KBM-7 (cell line): ENCODE measurements at places on chromosomes 4 and X.

DNA sequence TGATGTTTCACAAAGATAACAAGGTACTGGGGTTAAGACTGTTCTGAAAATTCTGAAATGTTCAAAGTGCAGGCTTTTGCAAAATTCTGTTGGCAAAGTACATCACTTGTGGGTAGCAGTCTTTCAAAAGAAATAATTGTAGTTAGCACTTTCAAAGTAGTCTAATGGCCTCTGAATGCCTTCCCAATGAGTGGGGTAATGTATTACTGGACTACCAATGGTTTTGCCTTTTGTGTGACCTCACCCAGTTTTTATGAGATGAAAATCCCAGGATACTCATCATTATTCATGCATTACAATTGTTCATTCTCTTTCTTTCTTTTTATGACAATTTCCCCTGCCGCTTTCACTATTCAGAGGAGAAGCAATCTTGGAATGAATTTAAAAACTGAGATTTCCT is 686.1 kb downstream of the GLUD2 start:
- DNase-seq = no peak

- DNase-seq = no peak
Observed at GRCh38 chrX:104315555-104315954, 60.8 kb upstream of the ESX1 start.

DNA sequence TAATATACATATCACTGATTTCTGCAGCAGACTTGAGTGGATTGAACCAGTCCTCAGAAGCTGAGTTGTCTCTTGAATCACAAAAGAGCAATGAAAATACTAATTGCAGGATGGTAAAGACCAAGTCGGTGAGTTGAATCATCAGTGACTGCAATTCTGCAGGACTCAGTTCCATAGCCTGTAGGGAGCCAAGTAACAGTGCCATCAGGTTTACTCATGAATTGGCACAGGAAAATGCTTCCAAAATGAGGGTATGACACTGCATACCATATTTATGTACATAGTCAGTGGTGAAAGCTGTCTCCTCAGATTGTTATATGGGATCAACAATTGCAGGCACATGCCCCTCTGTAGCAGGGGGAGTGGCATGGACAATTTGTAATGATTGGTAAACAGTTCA is 192.8 kb downstream of the CCNG2 start:
- no peak for DNase-seq

DNA sequence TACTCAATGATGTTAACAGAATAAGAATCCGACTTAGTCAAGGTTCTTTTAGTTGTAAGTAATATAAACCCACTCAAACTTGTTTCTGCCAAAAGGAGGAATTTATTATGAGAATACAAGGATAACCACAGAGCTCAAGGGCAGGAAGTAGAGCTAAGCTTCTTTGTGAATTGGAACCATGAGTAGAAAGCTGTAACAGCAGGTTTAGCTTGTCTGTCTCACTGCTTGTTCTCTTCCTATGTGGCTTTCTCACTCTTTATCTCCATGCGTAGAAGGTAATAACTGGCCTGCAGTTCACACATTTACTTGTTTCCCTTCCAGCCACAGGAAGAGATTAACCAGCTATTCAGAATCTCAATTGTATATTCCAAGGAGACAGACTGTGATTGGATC is 378.3 kb downstream of the PPP1R2C start:
- DNase-seq = peak; percentile 15

DNA sequence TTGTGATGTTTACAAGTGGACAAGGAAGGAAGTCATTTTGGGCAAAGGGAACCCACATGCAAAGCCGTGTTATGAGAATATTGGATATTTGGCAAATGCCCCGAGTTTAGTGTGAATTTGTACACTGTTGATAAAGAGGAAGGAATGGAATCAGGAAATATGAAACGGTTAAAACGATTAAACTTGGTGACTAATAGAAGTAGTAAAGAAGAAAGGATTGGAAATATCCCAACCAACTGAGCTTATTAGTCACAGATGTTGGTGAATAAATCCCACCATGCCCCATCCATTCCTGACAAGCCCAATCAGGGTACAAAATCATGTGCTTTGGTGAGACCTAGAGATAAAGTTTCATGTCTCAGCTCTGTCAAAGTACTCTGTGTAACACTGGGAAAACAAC is 22.0 kb downstream of the ARHGAP24 start:
- no peak for DNase-seq

DNA sequence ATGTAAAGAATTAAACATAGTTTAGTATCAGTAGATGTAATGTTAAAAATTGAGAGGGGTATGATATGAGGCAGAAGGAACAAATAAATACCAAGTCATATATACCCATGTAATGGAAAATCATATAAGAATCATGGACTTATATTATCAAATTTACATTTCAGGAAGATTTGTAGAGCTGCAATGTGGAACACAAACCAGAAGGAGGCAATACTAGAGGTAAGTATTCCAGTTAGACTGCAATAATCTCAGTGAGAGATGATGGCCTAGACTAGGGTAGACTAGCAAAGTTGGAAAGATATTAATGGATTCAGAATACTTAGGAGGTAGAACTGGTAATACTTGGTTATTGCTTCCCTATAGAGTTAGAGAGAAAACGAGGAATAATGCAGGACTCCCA is 603.0 kb upstream of the KLHL4 start:
- DNase-seq = no peak

DNA sequence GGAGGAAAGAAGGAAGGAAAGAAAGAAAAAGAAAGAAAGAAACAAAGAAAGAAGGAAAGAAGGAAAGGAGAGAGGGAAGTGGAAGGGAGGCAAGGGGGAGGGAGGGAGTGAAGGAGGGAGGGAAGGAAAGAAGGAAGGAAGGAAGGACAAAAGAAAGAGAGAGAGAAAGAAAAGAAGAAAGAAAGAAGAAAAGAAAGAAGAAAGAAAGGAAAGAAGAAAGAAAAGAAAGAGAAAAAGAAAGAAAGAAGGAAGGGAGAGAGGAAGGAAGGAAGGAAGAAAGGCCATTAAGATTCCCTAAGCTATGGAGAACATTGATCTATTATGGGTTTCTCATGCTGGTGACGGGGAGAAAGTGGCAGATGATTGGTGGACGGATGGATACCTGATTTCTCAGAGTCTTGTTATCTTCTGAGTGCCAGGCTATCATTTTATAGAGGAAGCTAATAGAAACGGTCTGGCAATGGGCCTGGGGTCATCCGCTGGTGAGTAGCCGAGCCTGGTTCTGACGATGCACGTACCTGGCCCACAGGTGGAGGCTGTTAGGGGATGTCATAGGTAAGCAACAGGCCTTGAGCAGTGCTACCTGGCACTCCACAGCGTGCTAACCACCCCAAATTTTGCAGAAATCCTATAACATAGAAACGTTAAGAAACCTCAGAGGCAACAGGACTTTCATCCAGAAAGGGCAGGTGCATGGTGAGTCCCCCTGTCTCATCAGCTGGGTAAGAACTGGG is 142.9 kb downstream of the SHOX start:
- DNase-seq = no peak

- no peak for DNase-seq
Observed at GRCh38 chr4:15007201-15007600, 4.9 kb downstream of the CPEB2 start.
